ENCODE measurements at places on chromosomes 13 and 19. TPM values are rescaled to one million over a fixed set of nuclear protein-coding genes. Genes with fewer than 3 reads are reported as not detected.

LRFN3 gene
- 14.7 TPM for total RNA-seq

MBNL2 gene
- total RNA-seq = 12.4 TPM

BEST2 gene
- not detected for total RNA-seq

CILP2 gene
- 0.20 TPM for total RNA-seq

YJEFN3 gene
- 11.7 TPM for total RNA-seq

MADCAM1 gene
- total RNA-seq = 0.51 TPM

CPT1C gene
- 5.1 TPM for total RNA-seq

SMIM44 gene
- total RNA-seq = not detected

CEACAM4 gene
- not detected for total RNA-seq

LSM14A gene
- total RNA-seq = 131 TPM
